H9 (cell line): ENCODE measurements at places on chromosomes 2 and 18.

DNA sequence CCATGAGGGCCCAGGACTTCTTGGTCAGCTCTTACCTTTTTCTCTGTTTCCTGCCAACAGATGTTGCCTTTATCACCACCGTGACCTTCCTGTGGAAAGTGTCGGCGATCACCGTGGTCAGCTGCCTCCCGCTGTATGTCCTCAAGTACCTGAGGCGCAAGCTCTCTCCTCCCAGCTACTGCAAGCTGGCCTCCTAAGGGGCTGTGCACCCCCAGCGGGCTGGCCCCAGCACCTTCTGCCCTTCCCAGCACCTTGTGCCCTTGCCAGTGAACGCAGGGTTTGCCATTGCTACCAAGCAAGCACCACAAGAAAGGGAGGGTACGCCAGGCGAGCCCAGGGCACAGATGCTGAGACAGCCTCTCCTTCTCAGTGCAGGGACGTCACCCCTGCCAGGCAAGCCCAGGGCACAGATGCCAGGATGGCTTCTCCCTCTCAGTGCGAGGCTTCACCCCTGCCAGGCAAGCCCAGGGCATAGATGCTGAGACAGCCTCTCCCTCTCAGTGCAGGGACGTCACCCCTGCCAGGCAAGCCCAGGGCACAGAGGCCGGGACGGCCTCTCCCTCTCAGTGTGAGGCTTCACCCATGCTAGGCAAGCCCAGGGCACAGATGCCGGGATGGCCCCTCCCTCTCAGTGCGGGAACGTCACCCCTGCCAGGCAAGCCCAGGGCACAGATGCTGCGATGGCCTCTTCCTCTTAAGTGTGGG, 18.4 kb upstream of the NFATC1 start:
- DNase-seq = peak; percentile 21

DNA sequence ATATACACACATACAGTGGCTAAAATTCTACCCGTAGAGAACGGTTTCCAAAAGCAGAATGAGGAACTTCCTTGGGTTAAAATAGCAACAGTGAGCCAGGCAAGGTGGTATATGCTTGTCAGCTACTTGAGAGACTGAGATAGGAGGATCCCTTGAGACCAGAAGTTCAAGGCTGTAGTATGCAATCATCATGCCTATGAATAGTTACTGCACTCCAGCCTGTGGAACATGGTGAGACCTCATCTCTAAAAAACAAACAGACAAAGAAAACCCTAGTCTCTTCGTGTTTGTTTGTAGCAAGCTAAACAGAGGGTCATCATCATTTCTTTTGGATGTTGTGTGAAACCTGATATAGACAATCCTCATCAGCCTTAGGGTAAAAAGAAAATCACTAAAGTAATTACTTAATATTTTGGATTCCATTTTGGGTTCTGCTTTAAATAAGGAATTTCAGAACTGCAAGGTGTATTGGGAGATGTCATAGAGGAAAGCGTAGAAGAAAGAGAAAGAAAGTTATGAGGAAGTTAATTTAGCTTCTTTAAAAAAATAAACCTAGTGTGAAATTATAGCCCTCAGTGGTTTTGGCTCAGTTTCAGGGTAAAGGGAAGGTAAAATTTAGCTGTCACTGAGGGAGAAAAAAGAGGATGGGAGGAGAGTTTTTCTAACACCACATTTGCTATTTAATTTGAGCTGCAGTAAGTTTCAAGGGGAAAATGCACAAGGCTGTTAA, 46.5 kb downstream of the PLEK start:
- no peak for DNase-seq

DNA sequence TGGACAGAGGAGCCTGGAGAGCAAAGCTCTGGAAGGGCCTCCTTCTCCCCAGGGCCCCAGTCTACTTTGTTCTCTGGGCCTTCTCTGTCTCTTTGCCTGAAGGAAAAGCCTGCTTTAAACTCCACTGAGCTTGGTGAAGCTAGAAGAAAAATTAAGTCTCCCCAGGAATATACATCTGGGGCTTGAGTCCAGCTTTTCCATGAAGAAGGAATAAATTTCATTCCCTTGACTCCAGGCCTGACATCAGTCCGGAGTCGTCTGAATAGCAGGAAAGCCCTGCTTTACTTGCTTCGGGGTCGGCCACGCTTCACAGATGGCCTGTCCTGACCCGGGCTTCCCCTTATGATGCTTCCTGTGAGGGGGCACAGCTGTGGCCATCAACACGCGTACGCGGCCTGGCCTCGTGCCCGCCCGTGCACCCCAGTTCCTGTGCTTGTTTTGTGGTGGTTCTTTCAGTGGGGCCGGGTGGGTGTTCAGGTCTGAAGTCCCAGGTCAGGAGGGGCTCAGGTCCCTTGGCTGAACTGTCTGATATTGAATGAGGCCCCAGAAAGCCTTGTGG, 73.6 kb downstream of the ACOXL start:
- no peak for DNase-seq

GRCh38 chr18:48917579-48918517, 32.9 kb downstream of the SMAD7 start:
- DNase-seq = peak; percentile 33

GRCh38 chr2:181623159-181623558, 33.7 kb downstream of the CERKL start:
- DNase-seq = no peak

DNA sequence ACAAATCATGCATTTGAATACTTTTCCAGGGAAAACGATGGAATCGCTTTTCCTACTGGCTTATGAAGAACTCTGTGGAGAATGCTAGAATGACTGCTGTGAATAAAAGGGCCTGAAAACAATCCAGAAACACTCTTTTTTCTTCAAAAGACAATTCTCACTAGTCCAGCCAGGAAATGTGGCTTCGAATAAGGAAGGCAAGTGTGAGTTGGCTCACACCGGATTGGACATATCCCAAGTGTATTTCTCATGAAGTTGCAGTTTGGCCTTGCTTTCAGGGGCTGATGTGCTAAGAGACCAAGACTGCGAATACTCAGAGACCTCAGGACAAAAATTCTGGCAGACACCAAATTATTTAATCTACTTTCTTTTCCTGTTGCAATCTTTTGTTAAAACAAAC, 54.1 kb downstream of the FIGN start:
- DNase-seq = no peak

- DNase-seq = no peak
Observed at GRCh38 chr2:61465045-61465444, 5.8 kb downstream of the USP34 start.

GRCh38 chr18:25370391-25370790, 18.4 kb upstream of the ZNF521 start:
- no peak for DNase-seq

DNA sequence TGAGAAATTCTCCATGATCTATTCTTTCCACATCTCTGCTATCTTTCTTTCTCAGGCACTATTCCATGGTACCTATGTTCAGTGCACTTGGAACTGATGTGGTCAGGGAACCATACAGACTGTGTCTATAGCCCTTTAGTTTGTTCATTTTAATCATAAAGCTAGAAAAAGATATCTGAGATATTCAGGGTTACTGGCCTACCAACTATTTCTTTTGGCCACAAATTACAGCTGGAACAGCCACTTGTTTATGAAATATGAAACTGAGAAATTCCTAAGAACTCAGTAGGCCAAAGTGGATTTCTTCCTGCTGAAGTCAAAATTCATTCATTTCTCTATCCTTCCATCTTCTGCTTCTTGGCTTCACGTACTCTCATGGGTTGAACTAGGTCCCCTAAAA, 22.8 kb upstream of the LYPD1 start:
- DNase-seq = no peak

- no peak for DNase-seq
Observed at GRCh38 chr2:20050104-20050645, 1.3 kb downstream of the LAPTM4A start.

GRCh38 chr2:141496810-141497209, 634.0 kb downstream of the LRP1B start:
- DNase-seq = no peak

DNA sequence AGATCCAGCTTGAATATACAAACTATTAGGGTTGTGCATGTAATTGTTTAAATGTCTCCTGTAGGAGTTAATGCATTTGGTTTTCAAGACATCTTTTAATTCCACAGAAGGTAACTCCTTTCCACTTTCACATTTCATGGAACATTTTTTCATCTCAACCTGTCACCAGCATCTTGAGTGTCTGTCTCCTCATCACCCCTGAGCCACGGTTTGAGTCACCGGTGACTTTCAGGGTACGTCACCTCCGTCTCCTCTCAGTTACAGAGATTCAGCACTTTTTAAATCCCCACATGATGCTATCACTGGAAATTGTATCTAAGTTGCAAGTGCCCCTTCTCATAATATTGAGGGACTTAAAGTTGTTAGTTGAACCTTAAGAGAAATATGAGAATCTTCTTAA, 25.3 kb downstream of the GPR55 start:
- DNase-seq = peak; percentile 8

- no peak for DNase-seq
Observed at GRCh38 chr2:210971431-210971830, 415.0 kb downstream of the CPS1 start.

- no peak for DNase-seq
Observed at GRCh38 chr2:150939087-150939486, 322.6 kb downstream of the RBM43 start.

DNA sequence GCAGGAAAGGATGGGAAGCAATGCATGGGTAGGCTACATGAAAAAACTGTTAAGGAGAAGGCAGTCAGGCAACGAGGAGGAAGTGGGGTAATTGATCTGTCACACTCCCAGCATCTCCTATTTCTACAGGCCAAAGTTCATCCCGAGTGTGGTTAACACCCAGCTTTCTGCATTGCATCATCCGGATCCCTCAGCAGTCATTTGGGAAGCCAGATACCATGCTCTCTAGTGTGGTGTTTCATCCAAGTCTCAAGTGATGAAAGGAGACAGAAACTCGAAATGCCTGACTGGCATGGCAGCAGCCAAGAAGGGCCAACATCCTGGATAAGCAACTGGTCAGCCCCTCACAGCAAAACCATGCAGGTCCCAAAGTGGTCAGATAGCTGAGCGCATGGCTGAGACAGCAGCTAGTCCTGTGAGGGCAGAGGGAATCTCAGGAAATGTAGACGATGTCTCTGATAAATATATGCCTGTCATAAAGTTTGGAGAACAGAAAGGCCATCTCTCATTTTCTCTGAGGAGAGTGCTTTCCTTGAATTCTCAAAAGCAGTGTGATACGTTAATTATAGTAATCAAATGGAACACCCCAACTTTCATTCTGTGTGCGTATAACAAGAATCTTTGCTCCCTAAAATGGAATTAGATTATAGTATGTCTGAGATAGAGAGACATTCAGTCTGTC, 24.8 kb upstream of the HNRNPA3 start:
- no peak for DNase-seq

DNA sequence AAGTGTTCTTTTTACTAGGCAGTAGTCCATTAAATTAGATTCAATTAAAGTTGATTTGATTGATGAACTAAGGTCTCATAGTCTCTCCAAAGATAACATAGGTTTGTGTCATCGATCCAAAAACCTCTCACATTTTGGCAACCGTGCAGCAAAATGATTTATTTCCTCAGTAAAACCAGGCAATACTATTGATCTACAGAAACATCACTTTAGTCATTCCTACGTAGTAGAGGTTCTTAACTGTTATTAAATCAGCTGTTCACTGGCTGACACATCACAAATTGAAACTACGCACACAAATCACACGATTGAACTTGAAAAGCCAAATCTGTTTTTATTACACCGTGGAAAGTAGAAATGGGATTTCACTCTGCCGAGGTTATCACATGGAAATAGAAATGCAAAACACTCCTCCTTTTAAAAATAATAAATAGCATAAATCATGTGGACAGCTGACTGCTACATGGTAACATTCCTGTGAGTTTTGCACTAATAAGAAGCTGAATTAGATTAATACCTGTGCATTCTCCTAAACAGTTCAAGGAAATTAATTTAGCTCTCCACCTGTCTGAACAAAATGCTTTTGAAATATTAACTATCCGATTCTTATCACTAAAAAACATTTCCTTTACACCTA, 262.5 kb downstream of the CDH20 start:
- no peak for DNase-seq

- DNase-seq = no peak
Observed at GRCh38 chr2:24592441-24593100, 101.5 kb downstream of the NCOA1 start.

DNA sequence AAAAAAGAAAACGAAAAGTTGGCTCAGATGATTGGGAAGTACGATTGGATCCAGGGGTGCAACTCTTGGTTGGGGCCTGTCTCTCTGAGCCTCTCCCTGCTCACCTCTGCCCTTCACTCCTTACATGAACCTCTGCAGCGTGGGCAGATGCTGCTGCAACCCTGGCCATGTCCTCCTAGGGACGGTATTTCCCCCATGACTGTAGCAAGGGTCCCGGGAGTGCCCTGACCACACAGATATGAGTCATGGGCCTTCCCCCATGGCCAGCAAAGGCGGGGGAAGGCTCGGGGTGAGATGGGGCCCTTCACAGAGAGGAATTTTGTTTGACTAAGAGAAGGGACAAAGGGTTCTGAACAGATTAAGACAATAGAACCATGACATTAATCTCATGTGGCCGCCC, 129.0 kb downstream of the NCK2 start:
- DNase-seq = no peak

DNA sequence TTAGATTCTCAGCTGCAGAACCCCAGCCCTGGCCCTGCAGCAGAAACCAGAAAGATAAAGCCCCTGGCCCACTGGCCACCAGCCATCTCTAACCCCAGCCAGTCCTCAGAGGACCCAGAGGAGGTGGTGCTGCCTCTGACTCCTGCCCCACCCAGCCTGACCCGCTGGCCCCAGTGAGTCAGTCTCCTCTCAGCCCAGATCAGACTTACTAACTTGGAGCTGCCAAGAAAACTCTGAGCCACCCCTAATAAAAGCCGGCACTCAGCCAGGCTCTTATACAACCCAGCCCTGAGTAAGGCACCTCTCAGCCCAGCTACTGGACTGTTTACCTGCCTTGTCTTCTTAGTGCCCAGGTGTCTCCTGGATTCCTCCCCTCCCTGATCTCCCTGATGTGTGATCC, 2.0 kb downstream of the SLC14A2 start:
- DNase-seq = no peak

GRCh38 chr2:101112772-101113157, 38.4 kb downstream of the TBC1D8 start:
- no peak for DNase-seq

DNA sequence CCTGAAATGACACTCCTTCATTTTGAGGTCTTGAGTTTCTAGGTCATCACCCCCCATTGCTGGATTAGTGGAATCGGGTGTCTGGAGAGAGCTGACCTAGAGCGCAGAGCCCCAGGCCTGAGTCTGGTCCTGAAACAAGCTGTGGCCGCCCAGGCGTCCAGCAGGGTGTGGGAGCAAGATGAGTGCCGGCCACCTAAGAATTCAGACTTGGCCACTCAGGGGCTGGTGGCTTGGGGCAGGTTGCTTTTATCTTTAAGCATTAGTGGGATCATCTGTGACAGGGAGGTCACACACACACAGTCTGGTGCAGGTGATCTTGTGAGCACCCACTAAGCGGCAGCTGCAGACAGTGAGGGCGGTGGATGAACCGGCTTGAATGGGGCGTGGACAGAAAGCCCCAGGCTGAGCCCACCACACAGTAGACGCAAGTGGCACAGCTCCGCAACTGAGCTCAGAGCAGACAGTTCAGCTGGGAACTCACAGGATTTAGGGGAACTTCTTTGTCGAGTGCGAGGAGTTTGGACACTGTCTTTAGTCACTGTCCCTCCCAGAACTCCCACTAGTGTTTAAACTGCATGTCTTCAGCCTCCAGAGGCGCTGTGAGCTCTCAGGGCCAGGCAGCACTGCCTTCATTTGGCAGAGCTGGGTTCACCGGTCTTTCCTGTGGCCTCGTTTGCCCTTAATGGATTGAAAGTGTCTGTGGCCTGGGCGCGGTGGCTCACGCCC, 21.5 kb downstream of the ITGB1BP1 start:
- peak; percentile 38 for DNase-seq
